ENCODE measurements at places on chromosomes 13 and 19.

DNA sequence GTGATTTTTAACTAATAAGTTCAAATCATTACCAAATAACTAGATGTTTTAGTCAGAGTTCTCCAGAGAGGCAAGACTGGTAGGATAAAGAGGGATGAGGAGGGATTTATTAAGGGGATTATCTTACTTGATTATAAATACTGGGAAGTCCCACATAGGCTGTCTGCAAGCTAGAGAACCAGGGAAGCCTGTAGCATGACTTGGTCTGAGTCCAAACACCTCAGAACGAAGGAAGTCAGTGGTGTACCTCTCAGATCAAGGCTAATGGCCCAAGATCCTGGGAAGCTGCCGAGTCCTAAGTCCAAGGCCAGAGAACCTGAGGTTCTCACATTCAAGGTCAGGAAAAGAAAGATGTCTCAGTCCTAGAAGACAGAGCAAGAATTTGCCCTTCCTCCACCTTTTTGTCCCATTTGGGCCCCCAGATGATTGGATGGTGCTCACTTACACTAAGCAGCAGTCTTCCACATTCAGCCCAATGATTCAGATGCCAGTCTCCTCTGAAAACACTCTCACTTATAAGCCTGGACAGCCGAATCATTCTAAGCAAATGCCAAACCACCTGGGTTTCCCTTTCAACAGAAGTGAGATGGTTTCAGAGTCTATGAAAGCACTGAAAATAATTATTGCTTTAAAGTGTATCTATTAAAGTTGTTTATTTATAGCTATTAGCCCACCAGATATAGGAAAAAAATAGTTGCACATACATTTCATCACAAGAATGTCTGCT is 1599.2 kb downstream of the OLFM4 start:
- no peaks in the 10 kb centered on the region for H3K36me3 ChIP-seq
- H3K27me3 ChIP-seq: no peaks in the 10 kb centered on the region
- peaks cover 8% of the 10 kb centered on the region for H3K4me1 ChIP-seq
- no peak overlapping the region for H3K4me3 ChIP-seq

DNA sequence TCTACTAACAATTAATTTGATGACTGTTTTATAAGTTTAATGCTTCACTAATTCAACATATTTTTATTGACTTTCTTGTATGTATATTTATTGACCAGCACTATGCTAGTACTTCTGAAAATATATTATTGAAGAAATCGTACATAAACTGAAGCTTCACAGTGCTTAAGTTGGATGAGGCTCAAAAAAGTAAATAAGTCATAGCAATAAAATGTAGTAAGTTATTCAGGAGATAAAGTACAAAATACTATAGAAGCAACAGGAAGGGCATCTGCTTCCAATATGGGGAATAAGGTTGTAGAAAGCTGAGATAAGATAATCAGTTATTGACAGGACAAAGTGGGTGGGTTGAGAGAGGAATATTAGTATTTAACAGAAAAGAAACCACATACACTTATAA is 944.9 kb upstream of the MIR17HG start:
- peaks cover 9% of the 10 kb centered on the region for H3K27me3 ChIP-seq
- H3K4me1 ChIP-seq: peaks cover 4% of the 10 kb centered on the region

- H3K4me1 ChIP-seq: peaks cover 46% of the 10 kb centered on the region
- DNase-seq: no peak
- peak overlapping the region; percentile 88 for H3K27ac ChIP-seq
Observed at GRCh38 chr19:5292453-5292821, 48.2 kb downstream of the PTPRS start.

DNA sequence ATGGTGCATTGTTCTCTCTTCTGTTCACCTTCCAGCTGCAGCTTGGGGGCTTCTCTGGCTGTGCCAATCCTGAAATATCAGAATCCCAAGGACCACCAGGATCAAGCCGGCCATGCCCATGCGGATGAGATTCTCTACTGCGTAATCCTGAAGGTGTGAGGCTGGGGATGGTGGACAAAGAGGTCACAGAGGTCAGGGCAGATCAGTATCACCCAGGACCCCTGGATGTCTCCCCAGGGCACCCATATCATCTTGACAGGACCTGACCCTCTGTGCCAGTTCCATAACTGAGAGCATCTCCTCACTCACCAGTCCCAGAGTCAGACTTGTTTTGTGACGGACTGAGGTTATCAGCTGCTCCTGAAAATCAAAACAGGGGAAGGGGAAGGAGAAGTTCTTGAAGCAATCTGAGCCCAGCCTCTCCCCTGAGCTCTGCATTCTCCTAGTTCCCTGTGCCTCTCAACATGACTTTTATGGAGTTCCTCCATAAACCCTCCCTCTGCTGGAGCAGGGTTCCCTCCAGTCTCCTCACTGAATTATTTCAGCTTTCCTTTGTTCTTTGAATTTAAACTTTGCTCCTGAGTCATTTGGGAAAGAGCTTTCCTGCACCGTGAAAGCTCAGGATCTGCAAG is 5.5 kb downstream of the LILRA5 start:
- H3K27ac ChIP-seq: no peak overlapping the region
- peaks cover 14% of the 10 kb centered on the region for H3K36me3 ChIP-seq
- no peak for DNase-seq
- H3K27me3 ChIP-seq: peaks cover 6% of the 10 kb centered on the region
- no peaks in the 10 kb centered on the region for H3K4me1 ChIP-seq

DNA sequence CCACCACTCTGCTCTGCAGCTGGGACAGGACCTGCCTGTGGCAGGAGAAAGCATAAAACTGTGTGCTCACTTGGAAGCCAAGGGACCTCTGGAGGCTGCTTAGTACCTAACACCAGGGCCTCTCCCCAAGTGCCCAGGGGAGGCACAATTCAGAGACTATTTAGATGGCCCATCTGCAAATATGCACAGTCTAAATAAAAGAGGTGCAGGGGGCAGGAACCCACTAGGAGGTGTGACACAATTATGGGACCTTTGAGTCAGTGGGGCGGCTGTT is 32.6 kb upstream of the EPHX3 start:
- H3K4me3 ChIP-seq: no peak overlapping the region
- H3K4me1 ChIP-seq: peaks cover 24% of the 10 kb centered on the region
- peaks cover 5% of the 10 kb centered on the region for H3K36me3 ChIP-seq
- peaks cover 5% of the 10 kb centered on the region for H3K27me3 ChIP-seq
- DNase-seq: no peak

DNA sequence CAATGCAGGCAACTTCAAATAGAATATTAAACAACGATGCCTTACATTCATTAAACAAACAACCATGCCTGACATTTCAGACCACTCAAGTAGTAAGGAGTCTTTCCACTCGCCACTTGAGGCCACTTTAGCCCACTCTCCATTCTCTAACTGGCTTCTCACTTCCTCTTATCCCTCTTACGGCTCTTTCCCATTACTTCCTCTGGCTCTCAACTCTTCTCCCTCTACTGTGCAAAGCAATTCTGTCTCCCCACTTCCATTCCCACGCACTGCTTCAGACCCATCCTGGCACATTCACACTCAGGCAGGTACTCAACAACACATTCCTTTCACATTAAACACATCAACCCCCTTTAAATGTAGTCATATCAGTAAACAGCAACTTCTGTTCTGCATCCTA is 229.8 kb upstream of the IPO5 start:
- no peaks in the 10 kb centered on the region for H3K4me1 ChIP-seq
- H3K27me3 ChIP-seq: no peaks in the 10 kb centered on the region
- no peak overlapping the region for H3K27ac ChIP-seq
- no peak overlapping the region for H3K4me3 ChIP-seq
- H3K36me3 ChIP-seq: no peaks in the 10 kb centered on the region

DNA sequence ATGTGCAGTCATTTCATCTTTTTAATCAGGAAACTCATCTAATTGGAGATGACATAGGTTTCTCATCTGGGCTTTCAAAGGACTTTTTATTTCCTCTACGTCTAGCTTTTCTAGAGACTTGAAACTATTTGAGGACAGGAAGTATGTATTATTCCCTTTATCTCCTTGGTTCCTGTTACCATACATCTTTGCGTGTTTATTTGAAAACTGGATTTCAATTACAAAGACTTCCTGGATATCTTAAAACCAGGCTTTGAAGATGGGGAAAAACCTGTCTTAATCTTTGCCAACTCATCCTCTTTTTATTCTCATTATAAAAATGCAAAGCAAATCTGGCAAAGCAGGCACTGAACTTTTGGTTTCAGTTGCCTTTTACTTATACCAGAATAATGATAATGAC is 130.5 kb downstream of the LMO7 start:
- H3K27ac ChIP-seq: no peak overlapping the region
- no peaks in the 10 kb centered on the region for H3K36me3 ChIP-seq
- no peak overlapping the region for H3K4me3 ChIP-seq

GRCh38 chr13:45315520-45316167 is 25.3 kb downstream of the TPT1 start:
- no peak overlapping the region for H3K27ac ChIP-seq
- peaks cover 2% of the 10 kb centered on the region for H3K4me1 ChIP-seq
- peaks cover 6% of the 10 kb centered on the region for H3K27me3 ChIP-seq

- H3K4me3 ChIP-seq: no peak overlapping the region
- peaks cover 38% of the 10 kb centered on the region for H3K4me1 ChIP-seq
- H3K36me3 ChIP-seq: no peaks in the 10 kb centered on the region
Observed at GRCh38 chr13:36915106-36915505, 4.9 kb downstream of the SMAD9 start.

DNA sequence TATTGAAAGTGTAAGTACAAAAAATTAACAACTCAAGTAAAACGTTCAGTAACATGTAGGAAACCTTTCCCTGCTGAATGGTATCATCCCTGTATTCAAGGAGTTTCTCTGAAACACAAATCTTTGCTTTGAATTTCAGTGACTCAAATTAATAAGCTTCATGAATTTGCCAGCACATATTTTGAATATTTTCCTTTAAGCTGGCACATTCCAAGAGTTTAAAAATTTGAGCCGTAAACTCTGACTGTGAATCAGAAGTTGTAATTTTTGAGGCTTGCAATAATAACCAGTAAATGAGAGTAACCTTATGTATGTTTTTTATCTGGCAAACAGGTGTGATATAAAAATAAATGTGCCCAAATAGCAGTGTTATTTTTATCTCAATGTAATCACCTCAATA is 1722.6 kb upstream of the PRR20A start:
- H3K27ac ChIP-seq: no peak overlapping the region
- no peaks in the 10 kb centered on the region for H3K36me3 ChIP-seq
- H3K4me3 ChIP-seq: no peak overlapping the region
- no peaks in the 10 kb centered on the region for H3K27me3 ChIP-seq
- no peak for DNase-seq
- no peaks in the 10 kb centered on the region for H3K4me1 ChIP-seq

DNA sequence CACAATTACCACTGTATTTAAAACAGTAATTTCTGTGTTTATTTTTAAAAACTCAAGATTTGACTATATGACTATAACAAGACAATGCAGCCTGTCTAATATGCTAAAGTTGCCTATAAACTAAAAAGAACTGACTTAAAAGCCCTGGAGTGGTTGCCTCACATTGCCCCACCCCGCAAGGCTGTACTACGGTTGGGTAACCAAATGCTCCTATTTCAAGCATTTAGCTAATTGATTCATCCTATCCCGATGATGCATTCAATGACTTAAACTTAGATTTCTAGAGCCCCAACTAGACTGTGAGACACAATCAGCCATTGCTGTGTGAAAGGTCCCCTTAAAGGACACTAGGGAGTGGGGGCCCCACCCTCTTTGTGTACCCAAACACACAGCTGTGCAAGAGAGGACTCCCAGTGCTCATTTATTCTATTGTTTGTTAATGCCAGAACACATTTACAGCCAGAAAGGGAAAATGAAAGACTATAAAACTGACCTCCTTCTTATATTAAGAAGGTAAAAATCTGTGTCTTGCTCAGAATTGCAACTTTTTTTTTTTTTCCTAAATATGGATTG is 66.9 kb downstream of the MIPEP start:
- H3K36me3 ChIP-seq: no peaks in the 10 kb centered on the region
- no peak for DNase-seq
- no peaks in the 10 kb centered on the region for H3K27me3 ChIP-seq
- H3K27ac ChIP-seq: no peak overlapping the region

DNA sequence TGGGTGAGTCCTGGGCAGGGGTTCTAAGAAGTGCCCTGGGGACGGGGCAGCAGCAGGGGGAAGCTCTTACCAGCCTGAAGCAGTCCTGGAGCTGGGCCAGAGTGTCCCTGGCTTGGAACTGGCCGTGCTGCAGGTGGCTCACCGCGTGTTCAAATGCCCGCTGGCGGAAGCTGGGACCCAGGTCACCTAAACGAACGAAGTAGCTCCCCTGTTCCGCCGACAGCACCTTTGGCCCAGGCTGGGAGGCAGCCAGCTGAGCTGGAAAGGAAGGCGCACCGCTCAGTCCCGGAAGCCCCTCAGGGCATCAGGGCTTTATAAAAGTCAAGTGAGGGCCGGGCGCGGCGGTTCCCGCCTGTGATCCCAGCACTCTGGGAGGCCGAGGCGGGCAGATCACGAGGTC is 9.6 kb downstream of the PLIN4 start:
- H3K4me1 ChIP-seq: peaks cover 3% of the 10 kb centered on the region
- H3K27me3 ChIP-seq: peaks cover 14% of the 10 kb centered on the region
- H3K27ac ChIP-seq: no peak overlapping the region
- no peaks in the 10 kb centered on the region for H3K36me3 ChIP-seq
- H3K4me3 ChIP-seq: no peak overlapping the region
- DNase-seq: no peak

DNA sequence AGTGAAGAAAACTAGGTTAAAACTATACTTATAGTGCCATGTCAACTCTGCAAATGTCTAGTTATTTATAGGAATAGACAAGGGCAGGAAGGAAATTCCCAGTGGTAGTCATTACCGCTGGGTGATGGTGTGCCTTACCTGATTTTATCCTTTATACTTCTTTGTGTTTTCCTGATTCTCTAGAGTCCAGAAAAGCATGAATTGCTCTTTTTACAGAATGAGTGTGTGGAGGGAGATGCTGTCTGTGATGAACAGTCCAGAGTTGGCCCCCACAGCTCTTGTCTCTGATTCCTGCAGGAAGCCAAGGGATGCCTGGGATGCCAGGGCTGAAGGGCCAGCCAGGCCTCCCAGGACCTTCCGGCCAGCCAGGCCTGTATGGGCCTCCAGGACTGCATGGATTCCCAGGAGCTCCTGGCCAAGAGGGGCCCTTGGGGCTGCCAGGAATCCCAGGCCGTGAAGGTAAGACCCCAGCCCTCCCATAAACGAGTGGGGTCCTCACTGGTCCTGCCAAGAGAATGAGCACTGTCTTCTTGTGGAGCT is 83.7 kb downstream of the RAB20 start:
- no peak overlapping the region for H3K27ac ChIP-seq
- H3K27me3 ChIP-seq: peaks cover 10% of the 10 kb centered on the region
- H3K4me1 ChIP-seq: peaks cover 7% of the 10 kb centered on the region
- H3K4me3 ChIP-seq: no peak overlapping the region

- no peak overlapping the region for H3K4me3 ChIP-seq
- peaks cover 7% of the 10 kb centered on the region for H3K4me1 ChIP-seq
- H3K36me3 ChIP-seq: peaks cover under 1% of the 10 kb centered on the region
- no peak for DNase-seq
- H3K27me3 ChIP-seq: peaks cover 10% of the 10 kb centered on the region
Observed at GRCh38 chr13:112249644-112250610, 126.2 kb upstream of the SPACA7 start.

- H3K36me3 ChIP-seq: no peaks in the 10 kb centered on the region
- no peak for DNase-seq
- H3K27me3 ChIP-seq: peaks cover 2% of the 10 kb centered on the region
- H3K4me3 ChIP-seq: no peak overlapping the region
- H3K4me1 ChIP-seq: peaks cover 7% of the 10 kb centered on the region
- H3K27ac ChIP-seq: no peak overlapping the region
Observed at GRCh38 chr13:79435561-79435990, 29.5 kb upstream of the RBM26 start.

- peaks cover 14% of the 10 kb centered on the region for H3K4me1 ChIP-seq
- H3K36me3 ChIP-seq: no peaks in the 10 kb centered on the region
- H3K27me3 ChIP-seq: peaks cover 5% of the 10 kb centered on the region
- no peak for DNase-seq
- H3K4me3 ChIP-seq: no peak overlapping the region
Observed at GRCh38 chr13:112647256-112647655, 42.6 kb upstream of the ATP11A start.

All from glutamatergic neuron (in vitro differentiated cells).